Occipital lobe (tissue), 3 donors: ENCODE measurements at places on chromosomes 4 and X. TPM values are rescaled to one million over a fixed set of nuclear protein-coding genes. Genes with fewer than 3 reads are reported as not detected.

The ARL9 gene
- 3.4 TPM for total RNA-seq

The ATP1B4 gene
- under 0.01 TPM for total RNA-seq

The PCDH11X gene
- 130 TPM for total RNA-seq

The FGFR3 gene
- 14.7 TPM for total RNA-seq

The BBS7 gene
- 50.5 TPM for total RNA-seq

The GIMD1 gene
- not detected for total RNA-seq

The SMR3B gene
- total RNA-seq = not detected

DNA sequence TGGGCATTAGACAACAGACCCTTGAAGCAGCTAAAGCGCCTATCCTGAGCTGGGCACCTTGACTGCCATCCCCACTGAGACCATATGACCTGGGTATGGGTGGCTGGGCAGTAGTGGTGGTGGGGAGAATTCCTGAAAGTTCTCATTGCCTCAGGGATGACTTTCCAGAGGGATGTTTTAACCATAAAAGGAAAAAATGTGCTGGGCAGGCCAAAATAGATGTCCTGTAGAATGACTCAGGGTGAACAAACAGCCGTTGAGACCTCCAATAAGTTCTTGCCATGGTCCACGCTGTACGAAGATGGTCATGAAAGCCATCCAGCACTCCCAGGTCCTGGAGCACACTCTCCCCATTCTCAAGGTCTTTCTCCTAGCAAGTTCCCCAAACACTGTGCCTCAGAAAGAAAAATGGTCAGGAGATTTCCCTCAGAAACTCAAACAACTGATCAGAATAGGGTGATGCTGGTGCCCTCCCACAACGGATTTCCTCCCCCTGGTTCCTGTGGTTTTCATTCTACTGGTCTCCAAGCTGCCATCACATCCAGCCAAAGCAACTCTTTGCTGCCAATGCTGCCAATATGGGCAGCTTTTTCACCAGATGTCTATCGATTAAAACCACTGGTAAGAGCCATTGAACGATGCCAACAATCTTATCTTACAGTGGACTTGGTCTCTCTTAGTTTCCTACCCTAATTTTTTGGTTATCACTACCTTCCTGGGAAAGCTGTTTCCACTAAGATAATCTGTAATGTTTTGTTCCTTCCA is 11.2 kb downstream of the CDKN2AIP start:
- no peak for DNase-seq

- DNase-seq = no peak
Measured at GRCh38 chr4:17595471-17596005, 18.5 kb downstream of the LAP3 start.

- no peak for DNase-seq
Measured at GRCh38 chrX:20015945-20016615, 25.2 kb upstream of the BCLAF3 start.

DNA sequence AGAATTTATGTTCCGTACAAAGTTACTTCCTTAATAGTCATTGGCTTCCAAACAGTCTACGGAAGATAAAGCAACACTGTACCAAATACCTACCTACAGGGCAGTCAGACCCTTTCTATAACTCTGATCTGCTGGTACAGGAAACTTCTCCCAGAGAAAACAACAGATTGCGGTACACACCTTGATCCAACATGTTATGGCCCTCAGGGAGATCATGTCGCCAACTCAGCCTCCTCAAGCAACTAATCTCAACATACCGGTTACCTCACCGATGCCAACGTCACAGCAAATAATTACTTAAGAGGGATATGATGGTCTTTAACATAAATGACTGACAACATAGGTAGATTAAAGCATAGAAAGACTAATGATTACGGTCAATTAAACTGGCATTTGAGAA is 70.4 kb downstream of the RFC1 start:
- no peak for DNase-seq

DNA sequence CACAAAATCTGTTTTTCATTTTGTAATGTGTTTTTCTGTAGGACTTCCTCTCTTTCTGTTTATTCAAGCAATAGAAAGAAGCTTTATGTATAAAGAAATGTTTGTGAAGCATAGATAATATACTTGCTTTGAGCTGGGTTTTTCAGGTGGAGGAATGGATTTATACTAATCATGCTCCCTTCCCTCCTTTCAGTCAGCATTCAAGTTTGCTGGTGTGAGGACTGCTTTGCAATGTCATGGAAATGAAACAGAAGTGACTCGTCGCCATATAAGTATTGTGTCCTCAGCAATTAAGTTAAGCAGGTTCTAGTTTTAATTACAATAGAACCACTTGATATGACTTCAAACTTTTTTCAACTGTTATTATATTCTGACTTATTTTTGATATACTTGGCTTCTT is 1447.1 kb downstream of the PCDH19 start:
- no peak for DNase-seq

GRCh38 chrX:39815631-39816030 is 282.1 kb downstream of the BCOR start:
- DNase-seq = no peak

DNA sequence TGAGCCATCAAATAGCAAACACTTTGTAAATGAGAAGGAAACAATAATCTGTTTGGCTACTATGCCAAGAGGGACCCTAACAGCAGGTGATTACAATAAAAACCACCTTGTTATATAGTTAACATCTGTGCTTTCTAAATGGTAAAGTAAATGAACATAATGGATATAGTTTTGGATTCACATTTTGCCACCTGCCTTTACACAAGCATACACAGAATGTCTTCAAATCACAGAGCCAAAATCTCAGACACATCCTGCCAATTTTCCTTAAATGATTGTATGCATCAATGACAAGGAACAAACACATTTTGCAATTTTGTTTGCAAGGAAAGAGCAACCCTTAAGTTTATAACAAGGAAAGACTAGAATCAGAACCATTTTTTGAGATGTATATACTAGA is 334.2 kb downstream of the FSTL5 start:
- no peak for DNase-seq

DNA sequence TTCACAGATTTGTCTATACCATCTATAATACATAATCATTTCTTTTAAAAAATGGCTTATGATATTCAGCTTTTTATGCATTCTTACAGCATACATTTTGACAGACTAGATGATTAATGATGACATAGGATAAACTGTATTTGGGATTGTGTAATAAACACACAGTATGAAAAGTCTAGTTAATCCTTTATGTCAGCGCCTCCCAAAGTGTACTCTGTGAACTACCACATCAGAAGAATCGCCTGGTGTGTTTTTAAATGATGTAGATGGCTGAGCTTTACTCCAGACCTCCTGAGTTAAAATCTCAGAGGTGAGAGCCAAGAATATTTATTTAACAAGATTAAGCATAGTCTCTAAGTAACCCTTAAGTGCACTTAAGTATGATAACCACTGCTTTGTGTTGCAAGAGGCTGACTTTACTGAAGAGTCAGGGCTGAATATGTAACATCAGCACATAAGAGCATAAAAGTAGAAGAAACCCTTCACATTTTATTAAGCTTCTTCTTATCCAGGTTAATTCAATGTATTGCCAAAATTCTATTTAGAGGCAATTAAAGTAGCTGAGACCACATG is 104.2 kb downstream of the ANK2 start:
- DNase-seq = no peak

GRCh38 chrX:75989806-75990590 is 182.9 kb upstream of the PBDC1 start:
- DNase-seq = no peak

- DNase-seq = no peak
Measured at GRCh38 chr4:114890773-114891172, 222.6 kb downstream of the NDST4 start.

GRCh38 chr4:10639100-10639499 is 45.5 kb downstream of the CLNK start:
- no peak for DNase-seq
